ENCODE measurements at places on chromosomes 1 and 21.

- DNase-seq, result no peak
Observed at GRCh38 chr1:157218671-157219070, 80.5 kb upstream of the ETV3 start.

DNA sequence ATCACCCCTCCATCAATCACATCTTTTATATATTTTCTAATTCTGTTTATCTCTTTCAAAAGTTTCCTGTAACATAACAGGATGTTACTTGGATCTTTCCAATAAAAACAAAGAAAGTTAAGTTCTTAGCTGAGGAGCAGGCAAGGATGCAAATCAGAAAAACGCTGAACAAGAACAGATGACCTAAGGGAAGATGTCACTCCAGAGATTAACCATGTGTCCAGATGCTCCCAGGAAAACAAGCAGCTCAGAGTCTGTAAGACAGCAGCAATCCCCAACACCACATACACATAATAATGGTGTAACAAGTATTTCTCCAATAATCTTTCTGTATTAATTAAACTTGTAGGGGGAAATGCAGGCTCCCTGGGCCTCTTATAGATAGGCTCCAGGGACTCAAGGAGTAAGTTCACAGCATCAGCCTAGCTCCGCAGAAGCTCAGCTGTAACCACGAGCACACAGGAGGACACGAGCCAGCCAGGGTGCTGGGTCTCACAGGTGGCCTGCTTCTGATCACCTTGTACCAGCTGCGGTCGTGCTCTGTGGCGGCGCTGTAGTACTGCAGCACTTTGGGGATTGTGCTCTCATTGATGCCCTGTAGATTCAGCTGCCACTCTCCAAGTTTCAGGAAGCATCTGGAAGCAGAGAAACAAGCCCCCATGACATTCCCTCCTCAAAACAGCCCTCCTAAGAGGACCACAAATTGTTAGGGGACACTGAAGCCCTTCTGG lies 33.1 kb upstream of the EXOSC10 start:
- no peak for DNase-seq

DNA sequence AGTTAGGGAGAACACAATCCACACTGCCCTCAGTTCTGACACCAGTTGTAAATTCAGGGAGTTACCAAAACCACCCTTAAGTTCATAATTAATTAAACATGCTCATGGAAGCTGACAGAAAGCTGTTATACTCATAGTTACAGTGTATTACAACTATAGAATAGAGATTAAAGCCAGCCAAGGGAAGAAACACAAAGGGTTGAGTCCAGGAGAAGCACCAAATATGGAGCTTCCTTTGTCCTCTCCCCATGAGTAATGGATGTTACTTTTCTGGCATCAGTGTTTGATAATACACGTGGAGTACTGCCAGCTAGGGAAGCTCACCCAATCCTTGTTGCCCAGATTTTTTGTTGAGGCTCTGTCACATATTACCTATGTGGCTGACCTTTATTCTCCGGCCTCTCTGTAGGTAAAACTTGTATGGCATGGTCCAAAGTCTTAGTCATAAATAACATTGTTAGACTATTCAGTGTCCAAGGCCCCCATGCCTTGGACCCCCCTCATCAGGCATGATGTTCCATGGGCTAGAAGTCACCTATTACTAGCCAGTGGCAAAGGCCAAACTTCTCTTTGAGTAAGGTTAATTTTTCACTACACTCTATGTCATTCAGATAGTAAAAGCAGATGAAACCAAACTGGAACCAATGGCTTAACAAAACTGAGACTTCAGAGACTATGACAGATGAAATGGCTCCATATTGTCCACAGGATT lies 175.7 kb downstream of the GPR52 start:
- DNase-seq, result no peak

DNA sequence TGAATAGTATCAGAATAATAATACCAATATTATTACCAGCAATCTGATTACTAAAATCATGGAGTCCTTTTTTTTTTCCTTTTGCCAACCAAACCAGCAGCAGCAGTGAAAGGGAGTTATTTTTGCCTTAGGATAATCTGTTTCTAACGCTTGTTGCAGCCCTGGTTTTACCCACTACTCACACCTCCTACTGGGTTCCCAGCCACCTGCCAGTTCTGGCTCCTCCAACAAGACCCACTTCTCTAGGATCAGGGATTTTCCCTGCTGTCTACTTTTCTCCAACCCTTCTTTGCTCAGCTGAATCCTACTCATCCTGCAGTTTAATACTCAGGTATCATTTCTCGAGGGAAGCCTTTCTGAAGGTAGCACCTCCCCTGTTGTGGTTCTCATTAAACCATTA lies 96.8 kb upstream of the BCAR3 start:
- no peak for DNase-seq

GRCh38 chr1:157831968-157832626 lies 9.5 kb downstream of the CD5L start:
- DNase-seq, result no peak

GRCh38 chr1:67945733-67946374 lies 104.6 kb downstream of the DIRAS3 start:
- no peak for DNase-seq

DNA sequence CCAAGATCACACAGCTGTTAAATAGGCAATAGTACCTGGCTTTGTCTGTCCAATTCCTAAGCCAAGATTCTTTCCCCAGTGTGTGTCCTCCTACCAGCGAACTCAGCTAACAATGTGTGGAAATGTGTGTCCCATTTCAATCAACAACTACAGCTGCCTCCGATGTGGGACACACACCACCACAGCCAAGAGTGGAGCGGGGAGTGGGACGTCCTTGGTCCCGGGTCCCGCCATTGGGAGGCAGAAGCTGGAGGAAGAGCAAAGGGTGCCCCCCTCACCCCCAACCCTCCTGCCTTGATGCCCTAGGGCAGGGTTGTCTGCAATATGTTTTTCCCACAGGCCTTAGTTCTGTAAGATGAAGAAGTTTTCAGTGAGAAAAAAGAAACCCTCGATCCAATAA lies 265.4 kb upstream of the RAB4A start:
- no peak for DNase-seq
